ENCODE measurements at places on chromosomes 11 and 22.

DNA sequence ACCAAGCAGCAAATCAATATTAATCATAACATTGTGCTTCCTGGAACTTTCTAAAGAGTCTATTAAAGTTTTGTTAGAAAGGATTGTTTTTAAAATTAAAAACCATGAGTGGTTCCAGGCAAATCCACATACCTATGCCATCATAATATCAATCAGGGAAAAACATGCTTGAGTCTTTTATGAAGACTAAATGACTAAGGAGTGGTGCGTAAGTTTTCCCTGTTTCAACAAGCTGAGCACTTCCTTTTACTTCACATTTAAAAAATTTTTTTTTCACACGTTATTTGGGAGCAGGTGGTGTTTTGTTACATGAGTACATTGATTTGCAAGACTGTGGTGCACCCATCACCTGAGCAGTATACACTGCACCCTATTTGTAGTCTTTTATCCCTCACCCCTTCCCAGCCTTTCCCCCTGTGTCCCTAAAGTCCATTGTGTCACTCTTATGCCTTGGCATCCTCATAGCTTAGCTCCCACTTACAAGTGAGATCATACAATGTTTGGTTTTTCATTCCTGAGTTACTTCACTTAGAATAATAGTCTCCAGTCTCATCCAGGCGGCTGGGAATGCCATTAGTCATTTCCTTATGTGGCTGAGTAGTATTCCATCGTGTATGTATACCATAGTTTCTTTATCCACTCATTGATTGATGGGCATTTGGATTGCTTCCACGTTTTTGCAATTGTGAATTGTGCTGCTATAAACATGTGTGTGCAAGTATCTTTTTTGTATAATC lies 1190.3 kb upstream of the RAG2 start:
- DNase-seq, result no peak

DNA sequence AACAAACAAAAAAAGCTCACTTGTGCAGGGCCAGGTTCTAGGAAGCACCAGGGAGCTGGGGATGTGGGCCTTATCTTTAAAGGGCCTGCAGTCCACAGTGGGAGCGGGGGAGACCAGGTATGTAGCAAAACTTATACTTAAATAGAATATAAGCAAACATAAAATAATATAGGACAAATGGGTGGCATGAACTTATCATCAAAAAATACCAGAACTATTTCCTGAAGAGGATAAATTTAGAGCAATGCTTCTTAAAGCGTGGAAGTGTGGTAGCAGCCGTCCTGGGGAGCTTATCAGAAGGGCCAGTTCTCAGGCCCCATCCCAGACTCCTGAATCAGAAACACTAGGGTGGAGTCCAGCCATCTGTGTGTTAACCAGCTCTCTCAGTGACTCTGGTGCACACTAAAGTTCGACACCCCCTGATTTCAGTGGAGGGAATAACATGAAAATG lies 9.3 kb downstream of the VPS26B start:
- DNase-seq, result no peak

- no peak for DNase-seq
Observed at GRCh38 chr11:73991471-73992006, 8.9 kb upstream of the UCP2 start.

GRCh38 chr11:102254047-102254446 lies 63.2 kb upstream of the BIRC3 start:
- DNase-seq, result no peak

GRCh38 chr11:19789835-19790710 lies 77.4 kb downstream of the NAV2 start:
- DNase-seq, result no peak

- DNase-seq, result no peak
Observed at GRCh38 chr11:3158131-3158591, 6.9 kb downstream of the OSBPL5 start.

DNA sequence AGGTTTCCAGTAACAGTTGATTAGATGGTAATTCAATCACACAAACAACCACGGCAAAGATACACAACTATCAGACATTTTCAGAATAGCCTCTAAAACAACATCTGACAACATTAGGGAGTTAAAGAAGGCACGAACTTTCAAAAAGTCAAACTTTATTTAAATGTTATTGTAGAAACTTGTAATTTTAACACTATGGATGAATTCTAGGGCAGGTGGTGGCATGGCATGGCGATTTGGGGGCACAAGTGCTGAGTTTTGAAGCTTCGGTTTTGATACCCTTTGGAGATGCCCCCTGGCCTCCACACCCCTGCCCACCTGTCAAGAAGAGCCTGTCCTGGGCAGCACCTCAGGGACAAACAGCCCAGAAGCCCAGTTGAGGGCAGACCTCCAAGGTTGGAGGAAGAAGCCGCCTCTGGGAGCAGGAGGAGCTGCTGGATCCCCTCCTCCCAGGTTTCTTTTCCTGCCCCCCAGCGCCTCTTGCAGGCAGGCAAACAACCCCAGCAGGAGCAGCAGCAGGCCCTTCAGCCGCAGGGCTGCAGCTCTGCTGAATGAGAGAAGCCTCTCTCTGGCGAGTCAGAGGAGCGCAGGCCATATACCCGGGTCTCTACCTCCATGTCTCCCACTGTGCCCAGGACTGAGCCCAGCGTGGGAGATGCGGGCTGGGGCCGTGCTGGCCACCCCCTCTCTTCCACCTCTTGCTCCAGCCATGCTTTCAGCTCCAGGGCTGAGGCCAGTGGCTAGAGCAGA lies 102.1 kb upstream of the IGLL5 start:
- DNase-seq, result no peak

- no peak for DNase-seq
Observed at GRCh38 chr11:1675536-1676228, 21.3 kb upstream of the KRTAP5-6 start.

- no peak for DNase-seq
Observed at GRCh38 chr11:109302591-109303334, 119.2 kb upstream of the C11orf87 start.

GRCh38 chr11:1825039-1825740 lies 9.6 kb upstream of the SYT8 start:
- peak; percentile 58 for DNase-seq

DNA sequence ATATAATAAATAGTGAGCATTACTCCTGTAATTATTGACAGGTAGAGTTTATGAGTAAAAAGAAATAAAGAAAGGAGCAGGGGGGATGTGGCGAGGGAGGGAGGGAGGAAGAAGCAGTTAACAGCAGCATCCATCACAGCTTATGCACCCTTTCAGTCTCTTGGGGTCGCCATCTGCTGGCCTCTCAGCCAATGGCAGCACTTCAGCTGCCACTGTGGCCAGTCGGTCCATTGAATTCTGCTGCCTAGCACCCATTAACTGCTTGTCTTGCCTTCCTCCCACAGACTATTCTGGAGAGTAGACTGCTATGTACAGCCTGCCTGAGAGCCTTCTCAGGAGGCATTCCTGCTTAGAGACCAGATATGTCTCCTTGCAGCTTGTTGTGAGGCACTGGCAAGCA lies 388.3 kb downstream of the TENM4 start:
- no peak for DNase-seq

GRCh38 chr11:74092425-74092824 lies 78.4 kb downstream of the C2CD3 start:
- no peak for DNase-seq

DNA sequence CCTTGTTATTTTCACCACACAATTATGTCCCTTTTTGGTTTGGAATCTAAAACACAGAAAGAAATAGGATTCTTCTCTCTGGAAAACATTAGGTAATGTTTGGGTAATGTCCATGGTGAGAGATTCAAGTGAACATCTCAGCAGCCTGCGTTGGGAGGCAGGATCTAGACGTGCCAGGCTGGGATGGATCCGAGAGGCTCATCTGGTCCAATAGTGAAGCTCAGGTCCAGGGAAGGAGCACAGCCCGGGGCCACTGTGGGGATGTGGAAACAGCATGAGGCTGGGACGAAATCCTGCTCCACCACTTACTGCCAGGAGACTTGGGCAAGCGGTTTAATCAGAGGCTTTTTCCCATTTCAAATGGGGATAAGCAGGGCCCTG lies 109.9 kb downstream of the CSNK2A3 start:
- no peak for DNase-seq

DNA sequence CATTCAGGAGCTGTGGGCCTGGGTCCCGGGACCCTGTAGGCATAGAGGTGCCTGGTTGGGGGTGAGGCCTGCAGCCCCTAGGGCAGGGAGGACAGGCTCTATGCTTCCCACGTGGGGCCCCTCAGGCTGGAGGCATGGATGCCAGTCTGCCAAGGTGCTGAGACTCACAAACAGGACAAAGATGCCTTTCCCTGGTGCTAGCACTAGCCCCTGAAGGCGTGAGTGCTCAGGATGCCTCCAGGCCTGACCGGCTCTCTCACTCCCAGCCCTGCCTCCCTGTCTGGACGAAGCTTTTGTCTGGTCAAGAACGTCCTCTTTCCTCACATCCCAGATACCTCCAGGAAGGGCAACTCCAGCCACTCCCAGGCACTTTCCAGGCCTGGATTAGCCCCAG lies 2.1 kb downstream of the CDC42BPG start:
- no peak for DNase-seq

DNA sequence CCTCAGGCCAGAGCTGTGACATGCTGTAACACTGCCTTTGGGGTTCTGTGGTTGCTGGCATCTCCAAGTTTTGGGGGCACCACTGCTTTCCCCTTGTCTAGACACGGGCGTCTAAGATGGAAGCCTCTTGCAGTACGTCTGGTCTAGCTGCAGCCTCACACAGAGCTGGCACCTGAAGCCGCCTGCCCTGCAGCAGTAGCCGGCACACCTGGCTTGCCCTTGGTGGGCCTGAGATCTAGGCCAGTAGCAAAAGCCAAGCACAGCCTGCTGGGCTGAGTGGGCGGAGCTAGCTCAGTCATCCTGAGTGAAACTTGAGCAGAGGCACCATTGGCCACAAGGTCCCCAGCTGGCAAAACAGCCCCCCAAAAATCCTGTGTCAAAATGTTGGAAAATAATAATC lies 154.2 kb downstream of the DLG2 start:
- DNase-seq, result no peak

DNA sequence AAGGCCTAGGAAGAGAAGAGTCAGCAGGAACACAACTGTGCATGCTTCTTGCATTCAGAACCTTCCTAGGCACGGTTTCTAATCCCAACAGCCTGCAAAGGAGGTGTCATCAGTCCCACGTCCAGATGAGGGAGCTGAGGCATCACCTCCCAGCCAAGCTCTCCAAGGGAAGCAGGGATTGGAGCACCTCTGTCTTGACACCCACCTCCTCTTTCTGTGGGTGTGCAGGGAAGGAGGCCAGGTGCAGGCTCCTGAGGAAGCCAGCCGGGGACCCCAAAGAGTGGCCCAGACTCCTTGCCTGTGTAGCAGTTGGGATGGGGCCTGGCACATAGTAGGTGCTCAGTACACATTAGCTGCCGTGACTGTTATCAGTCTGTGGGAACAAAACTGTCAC lies 2.0 kb downstream of the PNPLA5 start:
- DNase-seq, result no peak

DNA sequence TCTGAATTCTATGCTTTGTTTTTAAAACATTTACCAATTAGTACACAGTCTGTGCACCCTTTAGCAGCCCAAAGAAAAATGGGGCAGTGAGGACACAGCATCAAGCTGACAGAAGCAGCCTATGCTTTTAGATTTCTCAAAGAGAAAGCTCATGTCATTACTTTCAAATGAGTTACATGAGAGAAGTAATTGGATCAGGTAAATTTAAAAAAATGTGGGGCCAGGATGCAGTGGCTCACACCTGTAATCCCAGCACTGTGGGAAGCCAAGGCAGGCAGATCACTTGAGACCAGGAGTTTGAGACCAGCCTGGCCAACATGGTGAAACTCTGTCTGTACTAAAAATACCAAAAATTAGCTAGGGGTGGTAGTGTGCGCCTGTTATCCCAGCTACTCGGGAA lies 57.7 kb downstream of the APOL5 start:
- no peak for DNase-seq

- DNase-seq, result no peak
Observed at GRCh38 chr22:33380789-33381530, 322.8 kb upstream of the SYN3 start.

GRCh38 chr11:80669620-80670019 lies 1228.8 kb upstream of the TENM4 start:
- DNase-seq, result no peak

DNA sequence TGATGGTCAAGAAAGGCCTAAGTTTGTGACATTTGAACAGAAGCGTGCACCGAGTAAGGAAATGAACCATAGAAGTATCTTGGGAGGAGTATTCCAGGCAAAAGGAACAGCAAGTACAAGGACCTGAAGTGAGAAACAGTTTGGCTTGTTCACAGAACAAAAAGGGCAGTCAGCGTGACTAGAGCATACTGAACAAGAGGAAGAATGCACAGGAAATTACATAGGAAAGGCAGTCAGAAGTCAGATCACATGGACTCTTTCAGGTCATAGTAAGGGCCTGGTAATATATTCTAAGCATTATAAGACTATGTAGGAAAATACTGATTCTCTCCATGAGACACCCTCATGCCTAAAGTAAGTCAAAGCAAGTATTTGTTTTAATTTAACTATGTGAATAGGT lies 52.3 kb upstream of the GAB2 start:
- no peak for DNase-seq

GRCh38 chr11:47899801-47900200 lies 51.7 kb upstream of the NUP160 start:
- DNase-seq, result no peak

GRCh38 chr22:26394777-26395176 lies 34.3 kb upstream of the ASPHD2 start:
- no peak for DNase-seq

DNA sequence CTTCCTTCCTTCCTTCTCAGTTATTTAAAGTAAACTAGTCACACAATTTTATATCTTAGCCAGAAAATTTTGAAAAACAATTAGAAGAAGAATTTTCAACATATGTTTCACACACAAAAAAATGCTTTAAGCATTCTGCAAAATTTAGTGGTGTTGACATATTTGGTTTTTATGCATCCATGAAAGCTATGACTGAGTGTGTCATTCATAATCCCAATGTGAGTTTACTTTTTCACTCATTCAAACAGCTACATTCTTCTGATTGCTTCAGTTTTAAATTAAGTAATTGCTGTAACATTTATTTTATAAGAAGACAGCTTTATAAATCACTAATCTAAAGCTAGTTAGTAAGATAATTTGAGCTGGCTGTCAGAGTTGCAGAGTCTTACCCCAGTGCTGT lies 453.5 kb downstream of the LRRC4C start:
- no peak for DNase-seq

DNA sequence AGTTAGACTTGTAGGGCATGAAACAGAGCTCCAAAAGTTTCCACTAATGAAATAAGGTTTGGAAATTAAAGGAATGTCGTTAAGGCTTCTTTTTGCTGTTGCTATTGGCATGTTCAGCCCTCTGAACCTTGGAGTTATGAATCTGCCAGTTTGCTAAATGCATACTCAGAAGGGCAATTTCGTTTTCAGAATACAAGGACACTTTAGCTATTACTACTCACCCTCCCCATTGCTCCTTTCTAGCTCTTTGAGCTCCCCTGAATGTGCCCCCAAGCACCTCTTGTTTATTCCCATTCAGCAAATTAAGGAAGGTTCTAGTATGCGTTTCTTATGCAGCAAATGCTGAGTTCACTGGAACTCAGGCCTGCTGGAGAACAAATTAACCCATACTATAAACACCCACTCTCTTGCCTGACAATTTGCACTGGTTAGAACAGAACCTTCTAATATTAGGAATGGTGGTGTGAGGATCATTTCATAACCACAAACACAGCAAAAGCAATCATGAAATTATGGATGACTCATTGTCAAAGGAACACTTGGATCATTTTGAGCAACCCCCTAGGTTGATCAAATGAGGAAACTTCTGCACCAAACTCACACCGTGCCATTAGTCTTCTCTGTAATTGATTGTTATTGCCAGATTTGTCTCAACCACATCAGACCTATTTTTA lies 26.2 kb upstream of the LIN7C start:
- DNase-seq, result no peak

GRCh38 chr11:29173660-29174062 lies 843.2 kb downstream of the KCNA4 start:
- DNase-seq, result no peak

Measured in KBM-7 (cell line).